ENCODE measurements at places on chromosomes 2 and 18.

- no peak for DNase-seq
Observed at GRCh38 chr2:15303874-15304273, 257.3 kb downstream of the NBAS start.

DNA sequence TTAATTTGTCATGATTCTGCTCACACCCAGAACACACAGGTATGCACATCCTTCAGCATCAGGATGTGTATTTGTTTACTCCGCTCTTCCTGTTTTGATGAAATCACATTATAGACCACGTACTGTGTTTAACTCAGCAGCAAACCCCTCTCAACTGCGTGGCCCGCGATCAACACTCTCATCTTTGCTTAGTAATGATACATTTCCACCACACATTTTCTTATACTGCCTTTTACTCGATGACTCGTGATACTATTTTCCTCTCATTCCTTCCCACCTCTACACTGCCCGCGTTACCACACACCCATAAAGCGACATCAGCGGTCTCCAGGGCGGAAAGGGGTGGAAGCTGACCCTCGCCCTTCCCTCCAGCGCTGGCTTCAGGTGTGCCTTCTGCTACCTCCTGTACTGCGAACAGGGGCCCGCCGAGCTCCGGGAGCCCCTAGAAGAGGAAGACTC, 1.3 kb downstream of the NETO1 start:
- no peak for DNase-seq

DNA sequence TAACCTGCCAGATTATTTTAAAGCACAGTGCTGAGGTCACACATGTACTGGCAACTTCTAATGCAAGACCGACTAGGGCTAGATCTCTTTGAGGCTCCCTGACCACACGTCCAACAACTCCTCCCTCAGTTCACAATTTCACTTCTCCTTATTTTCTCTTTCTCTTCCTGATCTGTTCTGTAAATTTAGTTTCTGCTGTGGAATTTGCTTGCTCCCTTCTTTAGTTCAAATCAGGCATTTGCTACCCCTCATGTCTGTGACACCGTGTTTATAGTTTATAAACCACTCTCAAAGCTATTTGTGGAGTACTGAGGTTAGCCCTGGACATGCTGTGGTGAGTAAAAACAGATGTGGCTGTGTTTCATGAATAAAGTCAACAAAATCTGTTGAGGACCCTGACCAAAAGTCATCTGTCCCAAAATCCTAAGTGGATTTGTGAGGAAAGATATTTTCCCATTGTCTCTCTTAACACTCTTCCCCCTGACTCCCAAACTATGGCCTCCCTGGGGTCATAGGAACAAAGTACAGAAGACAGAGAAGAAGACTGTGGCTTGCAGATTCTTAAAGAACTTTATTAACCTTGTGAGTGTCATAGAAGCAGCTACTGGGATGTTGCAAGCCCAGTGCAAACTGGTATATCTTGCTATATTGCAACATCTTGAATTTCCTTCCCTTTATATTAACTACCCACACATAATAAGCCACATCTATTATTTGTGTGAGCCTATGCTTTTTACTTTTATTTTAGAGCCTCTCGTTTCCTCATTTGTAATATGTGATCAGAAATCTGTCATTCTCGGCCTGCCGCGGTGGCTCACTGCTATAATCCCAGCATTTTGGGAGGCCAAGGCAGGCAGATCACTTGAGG, 3.5 kb upstream of the NAGK start:
- DNase-seq = no peak

DNA sequence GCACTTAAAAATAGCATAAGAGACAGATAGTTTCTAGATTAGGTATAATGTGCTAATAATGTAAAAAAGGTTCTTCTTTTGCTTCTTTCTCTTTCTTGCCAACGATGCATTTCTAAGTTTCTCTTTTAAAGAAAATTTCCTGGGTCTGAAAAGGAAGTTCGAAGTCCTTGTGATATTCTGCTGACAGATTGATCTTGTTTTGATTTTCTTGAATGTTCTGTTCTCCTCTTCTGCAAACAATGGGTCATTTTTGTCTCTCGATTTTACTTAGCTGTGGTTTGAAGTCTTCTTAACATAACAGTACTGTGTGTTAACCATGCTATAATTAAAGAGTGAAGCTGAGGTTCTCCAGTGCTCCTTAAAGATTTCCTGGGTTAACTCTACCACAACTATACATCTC, 61.1 kb upstream of the ACYP2 start:
- DNase-seq = no peak

GRCh38 chr18:50928551-50928950, 39.3 kb upstream of the ELAC1 start:
- DNase-seq = no peak

- no peak for DNase-seq
Observed at GRCh38 chr2:69781321-69782248, 39.7 kb downstream of the ANXA4 start.

DNA sequence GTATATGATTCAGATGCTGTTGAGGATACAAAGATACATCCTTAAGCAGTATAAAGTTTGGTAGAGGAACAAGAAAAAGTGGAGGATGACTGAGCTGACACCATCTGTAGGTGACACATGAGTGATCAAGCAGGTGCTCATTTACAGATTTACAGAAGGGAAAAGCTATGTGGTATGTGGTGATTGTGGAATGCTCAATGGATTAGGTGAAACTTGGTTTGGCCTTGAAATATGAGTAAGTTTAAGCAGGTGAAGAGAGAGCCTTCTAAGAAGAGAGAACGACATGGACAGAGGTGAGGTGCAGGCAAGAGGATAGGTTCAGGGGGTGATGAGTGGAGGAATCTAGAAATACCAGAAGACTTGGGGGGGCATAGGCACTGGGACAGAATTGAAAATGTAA, 5.9 kb downstream of the ASXL3 start:
- no peak for DNase-seq

DNA sequence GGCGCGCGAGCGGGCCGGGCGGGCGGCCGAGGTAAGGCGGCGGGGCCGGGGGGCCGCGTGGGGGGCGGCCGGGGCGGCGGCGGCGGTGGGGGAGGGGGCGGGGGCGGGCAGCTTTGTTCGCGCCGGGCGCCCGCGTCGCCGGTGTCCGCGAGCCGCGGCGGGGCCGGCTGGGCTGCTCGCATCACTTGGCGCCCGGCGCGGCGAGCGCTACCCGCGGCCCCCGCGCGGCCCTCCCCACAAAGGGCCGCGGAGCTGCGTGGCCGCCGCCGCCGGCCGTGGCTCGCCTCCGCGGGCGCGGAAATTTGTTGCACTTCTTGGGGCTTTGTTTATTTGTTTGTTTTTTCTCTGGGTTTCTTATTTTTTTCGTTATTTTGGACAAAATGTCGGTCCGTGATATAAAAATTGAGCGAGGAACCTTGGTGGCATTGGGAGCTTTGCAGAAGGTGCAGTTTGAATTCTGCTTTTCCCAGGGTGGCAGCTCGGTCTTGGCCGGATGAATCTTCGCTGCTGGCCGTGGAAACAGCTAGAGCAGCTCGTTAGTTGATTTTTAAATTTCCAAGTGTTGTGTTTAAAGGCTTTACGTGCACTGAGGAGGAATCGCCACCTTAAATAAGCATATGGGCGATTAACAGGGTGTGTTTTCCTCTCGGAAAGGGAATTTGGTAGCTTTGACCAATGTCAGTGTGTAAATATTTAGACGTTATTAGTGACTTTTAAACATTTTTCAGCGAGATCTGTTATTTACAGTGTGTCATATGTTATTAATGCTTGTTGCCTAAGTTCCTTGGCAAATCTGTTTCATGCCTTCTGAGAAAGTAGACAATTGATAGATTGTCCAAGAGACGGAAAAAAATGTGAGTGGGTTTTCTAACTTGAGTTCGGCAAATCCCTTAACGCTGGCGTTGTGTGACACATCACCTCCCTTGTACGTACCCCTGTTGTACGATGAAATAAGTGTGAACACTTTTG, 822 bp downstream of the UBE2E3 start:
- peak; percentile 30 for DNase-seq

GRCh38 chr2:29841386-29842004, 79.9 kb downstream of the ALK start:
- DNase-seq = no peak

DNA sequence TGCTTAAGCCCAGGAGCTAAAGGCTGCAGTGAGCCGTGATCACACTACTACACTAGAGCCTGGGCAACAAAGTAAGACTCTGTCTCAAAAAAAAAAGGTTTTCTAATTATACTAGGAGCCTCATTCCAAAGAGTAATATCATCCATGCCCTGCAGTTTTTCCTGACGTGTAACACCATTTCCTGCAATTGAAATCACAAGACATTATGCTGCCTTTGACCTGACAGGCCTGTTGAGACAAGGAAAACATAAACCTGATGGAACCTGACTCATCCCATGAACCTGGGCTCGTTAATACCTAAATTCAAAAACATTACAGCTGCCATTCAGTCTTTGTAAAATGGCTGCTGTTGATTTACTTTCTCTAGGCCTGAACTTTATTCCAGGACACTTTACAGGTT, 58.7 kb upstream of the PEX13 start:
- DNase-seq = no peak

- no peak for DNase-seq
Observed at GRCh38 chr2:70241340-70241739, 7.1 kb downstream of the TIA1 start.

DNA sequence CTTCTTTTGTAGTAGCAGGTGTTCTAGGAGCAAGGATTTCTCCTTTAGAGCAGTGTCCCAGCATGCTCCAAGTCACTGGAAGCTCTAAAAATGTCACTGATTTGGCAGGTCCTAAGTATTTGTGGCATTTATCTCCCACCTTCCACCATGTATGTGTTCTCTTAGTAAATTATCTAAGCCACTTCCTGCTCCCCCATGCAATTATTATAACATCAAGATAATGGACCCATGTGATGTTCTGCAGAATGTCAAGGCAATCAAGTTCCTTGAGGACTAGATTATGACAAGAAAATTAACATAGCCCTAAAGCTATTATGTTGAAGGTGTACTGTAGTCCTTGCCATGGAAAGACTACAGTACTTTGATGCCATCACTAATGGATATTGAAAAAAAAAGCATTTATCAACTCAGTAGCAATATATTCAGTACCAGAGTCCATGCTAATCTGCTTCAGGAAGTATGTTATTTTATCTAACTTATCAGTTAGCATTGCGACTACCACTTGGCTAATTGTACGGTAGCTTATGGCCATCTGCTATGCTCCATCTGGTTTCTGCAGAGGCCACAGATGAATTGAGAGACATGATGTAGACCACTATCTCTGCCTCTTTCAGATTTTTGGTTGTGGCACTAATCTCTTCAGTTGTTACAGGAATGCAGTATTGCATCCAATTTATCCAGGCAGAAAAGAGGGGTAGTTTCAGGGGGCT, 56.7 kb downstream of the GPR39 start:
- DNase-seq = no peak

GRCh38 chr2:100176925-100177324, 34.5 kb upstream of the AFF3 start:
- DNase-seq = no peak

- DNase-seq = no peak
Observed at GRCh38 chr2:63712748-63713147, 124.0 kb downstream of the MDH1 start.

DNA sequence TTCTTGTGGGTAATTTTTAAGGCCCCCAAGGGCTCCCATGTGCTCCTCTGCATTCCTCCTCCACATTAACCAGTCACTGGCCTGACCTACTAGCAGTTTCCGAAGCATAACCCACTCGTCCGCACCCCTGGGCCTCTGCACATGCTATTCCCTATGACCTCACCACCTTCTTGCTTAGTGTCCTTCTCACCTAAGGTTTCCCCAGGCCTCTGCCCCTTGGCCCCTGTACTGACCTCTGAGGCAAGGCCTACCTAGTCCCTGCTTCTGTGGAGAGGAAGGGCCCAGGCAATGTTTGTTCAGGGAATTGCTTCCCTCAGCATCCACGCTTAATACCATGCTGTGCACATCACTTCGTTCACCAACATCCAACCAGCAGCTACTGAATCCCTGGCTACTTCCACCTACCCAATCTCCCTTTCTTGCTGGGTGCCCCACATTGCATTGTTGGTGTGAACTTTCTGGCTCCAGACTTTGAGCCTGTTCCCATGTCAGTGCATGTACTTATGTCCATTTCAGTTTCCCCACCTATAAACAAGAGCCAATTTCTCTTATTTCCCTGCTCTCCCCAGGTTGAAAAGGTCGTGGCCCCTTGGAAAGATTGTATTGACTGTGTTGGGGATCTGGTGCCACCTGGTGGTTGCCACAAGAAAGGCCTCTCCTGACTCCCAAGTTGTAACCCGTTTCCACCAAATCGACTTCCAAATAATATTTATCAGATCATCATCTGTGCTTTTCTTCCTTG, 19.2 kb upstream of the TMEM177 start:
- peak; percentile 27 for DNase-seq

GRCh38 chr2:217247476-217247875, 387.6 kb upstream of the TNP1 start:
- no peak for DNase-seq

DNA sequence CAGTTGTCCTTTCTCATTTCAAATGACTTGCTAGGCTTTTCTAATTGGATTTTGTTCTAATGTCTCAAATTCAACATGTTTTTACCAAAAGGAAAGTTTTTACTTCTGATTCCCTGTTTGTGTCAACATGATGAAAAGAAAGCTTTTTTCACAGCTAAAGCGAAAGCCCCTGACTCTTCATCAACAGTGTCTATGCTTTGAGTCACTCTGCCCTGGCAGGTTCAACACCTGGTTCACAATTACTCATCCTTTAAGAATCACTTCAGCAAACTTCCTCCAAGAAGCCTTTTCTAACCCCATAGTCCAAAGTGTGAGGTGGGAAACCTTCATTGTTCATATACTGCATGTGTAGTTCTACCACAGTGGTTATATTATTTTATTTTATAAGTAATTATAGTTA, 7.6 kb upstream of the DSG2 start:
- no peak for DNase-seq

GRCh38 chr18:28113271-28114029, 63.5 kb downstream of the CDH2 start:
- no peak for DNase-seq

GRCh38 chr18:63299837-63300745, 19.5 kb downstream of the BCL2 start:
- DNase-seq = peak; percentile 53

DNA sequence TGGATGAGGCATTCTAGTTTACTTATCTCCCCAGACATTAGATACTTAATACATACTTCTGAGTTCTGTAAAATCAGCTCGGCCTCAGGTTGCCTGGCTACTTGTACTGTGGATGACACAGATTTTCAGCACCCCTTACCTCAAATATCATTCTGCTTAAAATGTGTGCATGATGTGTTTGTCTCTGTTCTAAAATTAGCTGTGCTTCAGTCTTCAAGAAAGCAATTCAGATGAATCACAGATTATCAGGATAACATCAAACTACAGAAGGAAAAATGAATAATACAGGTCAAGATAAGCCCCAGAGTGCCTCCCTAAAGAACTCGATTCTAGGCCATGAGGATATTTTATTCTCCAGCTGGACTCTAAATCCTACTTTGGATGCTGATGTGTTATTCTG, 21.3 kb upstream of the MAPRE2 start:
- DNase-seq = no peak

- DNase-seq = peak; percentile 75
Observed at GRCh38 chr2:201257381-201257955, 2.9 kb upstream of the CASP8 start.

DNA sequence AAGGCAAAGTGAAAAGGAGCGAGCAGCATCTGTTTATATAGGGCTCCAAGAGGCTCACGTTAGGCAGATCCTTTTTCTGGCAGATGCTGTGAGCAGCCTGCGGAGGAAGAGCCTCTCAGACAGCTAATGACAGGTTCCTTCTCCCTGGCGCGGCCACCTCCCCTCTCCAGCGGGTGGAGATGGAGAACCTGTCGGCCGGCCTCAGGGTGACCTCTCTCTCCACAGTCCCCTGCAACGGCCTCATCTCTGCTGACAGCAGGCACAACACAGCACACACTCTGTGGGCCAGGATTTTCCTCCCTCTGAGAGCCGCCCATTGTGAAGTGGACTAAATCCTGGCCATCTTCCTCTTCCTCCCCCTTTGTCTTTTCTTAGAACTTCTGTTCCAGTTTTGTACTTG, 119.8 kb downstream of the PRKCE start:
- no peak for DNase-seq
